ENCODE measurements at places on chromosomes 7 and 10.

DNA sequence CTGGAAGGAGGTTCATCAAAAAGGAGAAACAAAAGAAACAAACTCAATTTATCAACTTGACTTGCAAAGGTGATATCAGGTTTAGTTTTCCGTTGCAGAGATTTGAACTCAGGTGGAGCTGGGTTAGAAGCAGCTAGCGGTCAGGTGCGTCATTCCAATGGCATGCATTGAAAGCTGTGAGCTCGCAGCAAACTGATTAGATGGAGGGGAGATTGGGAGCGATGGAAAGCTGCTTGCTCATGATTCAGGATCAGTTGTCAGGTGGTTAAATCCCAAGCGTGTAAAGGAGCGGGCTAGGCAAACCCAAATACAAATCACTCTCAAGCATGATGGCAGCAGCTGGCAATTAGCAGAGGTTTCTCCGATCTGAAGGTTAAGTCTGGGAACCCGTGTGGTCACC is 49.3 kb upstream of the AFAP1L2 start:
- no peak for DNase-seq

GRCh38 chr7:112995059-112995824 is 91.4 kb downstream of the GPR85 start:
- DNase-seq, result no peak

DNA sequence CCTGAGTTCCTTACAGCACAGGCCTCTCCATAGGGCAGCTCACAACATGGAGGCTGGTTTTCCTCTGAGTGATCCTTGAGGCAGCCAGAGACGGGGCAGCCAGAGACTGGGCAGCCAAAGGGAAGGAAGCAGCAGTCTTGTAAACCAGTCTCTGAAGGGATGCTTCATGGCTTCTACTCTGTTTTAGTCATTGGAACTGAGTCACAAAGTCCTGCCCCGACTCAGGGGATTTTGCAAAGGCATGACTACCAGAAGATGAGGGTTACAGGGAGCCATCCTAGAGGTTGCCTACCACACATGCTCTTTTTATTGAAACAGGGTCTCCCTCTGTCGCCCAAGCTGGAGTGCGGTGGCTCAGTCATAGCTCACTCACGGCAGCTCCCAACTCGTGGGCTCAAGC is 44.4 kb upstream of the COMMD3 start:
- DNase-seq, result no peak

- DNase-seq, result no peak
These were observed 128.9 kb upstream of the GAD2 start for GRCh38 chr10:26087666-26088065.

Measured in GM12891 (cell line).